ENCODE measurements at places on chromosomes 12 and 14.

DNA sequence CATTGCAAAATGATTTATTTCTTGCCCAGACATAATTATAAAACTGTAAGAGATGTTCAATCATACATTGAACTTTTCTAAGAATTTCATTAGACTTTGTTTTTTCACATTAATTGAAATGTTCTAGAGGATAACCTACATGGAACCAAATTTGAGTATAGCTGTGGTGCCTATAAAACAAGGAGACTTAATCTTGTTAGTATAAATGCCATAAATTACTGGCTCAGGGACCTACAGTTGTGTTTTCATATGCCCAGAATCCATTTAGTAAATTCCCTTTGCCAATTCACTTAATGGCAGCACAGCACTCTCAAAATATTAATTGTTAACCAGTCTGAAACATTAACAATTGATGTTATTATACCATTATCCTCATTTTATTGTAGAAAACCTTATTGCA is 488.5 kb downstream of the NELL2 start:
- DNase-seq, result no peak

GRCh38 chr12:712172-712863 is 40.1 kb upstream of the WNK1 start:
- no peak for DNase-seq

DNA sequence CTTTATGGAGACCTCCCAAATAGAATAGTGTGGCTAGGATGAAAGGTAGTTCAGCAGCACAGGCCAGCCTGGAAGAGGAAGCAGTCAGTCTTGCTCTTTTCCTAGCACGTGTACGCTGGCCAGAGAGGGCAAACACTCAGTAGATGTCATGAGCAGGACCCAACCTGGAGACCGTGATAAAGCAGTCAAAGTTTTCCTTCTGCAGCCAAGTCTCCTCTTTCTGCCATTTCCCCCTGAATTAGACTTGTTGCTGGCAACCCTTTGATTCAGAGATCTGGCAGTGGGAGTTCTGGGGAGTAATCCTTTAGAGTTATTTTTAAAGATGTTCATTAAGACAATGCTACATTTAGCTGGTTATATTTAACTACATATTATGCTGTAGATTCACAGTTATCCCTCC is 183.7 kb downstream of the EXOC5 start:
- DNase-seq, result no peak

DNA sequence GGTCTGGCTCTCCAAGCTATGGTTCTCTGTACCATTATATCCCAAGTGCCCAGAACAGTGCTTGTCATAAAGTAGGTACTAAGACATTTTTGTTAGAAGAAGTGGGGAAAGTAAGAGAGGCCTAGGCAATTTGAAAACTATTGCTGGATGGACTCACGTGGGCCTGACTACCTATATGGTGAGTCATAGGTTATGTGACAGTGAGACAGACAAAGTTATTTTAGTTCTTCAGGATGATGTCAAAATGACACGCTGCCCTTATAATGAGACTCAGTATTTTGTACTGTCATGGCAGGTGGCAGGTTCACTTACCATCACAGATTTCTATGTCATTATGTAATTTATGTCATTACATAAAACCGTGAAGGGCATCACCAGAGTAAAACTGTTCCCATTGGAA is 53.1 kb downstream of the PARP11 start:
- DNase-seq, result no peak
